ENCODE measurements at places on chromosomes 16 and 17.

DNA sequence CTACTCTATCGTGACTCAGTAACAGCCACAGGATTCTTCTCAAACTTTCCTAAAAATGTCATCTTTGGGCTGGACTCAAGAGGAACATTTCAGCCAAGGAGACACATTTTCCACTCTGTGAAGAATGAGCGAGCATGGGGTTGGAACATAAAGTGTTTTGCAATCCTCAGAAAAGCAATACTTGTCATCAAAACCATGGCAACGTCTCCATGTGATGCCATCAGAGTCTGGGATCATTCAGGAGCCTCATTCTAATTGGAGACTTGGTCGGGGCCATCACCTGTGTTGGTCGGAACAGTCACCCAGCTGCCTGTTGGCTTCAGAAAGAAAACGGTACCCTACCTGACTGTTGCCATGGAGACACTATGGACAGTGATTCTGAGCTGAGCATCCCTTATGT lies 25.5 kb downstream of the MYOCD start:
- DNase-seq: peak; percentile 32

- peak; percentile 74 for DNase-seq
Observed at GRCh38 chr17:63998050-63998720, at the start of gene PRR29. Gene PRR29, plus strand, starts transcription at chr17:63998351. Its CDS starts 14 bp downstream, at chr17:63998365.

DNA sequence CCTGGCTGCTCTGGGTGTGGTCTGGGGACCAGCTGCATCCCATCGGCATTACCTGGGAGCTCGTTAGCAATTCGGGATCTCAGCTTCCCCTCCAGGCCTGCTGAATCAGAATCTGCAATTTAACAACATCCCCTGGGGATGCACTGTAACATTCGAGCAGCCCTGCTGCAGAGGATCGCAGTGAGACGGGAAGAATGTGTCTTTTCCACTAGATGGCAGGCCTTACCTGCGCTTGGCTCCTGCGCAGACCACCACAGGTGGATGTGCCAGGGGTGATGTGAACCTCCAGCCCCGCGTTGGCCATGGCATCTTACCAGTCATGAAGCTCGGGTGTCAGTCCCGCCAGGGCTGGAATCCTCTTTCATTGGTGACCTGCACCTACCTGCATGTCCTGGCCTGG lies 209.9 kb downstream of the PRKCB start:
- no peak for DNase-seq

DNA sequence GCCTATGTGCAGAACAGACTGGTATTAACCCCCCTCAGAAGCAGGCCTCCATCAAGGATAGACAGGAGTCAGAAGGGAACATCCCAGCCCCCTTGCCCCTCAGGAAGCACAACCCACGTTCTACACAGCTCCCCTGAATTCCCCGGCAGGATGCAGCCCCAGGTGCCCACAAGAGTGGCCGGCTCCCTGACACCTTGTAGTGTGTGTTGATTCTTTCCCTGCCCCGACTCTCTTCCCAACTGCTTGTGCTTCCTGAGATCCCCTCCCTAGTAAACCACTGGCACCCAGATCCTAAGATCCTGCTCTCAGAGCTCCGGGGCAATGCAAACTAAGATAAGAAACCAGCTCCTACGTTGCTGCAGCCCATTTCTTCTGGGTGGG lies 34.8 kb upstream of the LITAF start:
- DNase-seq: no peak

DNA sequence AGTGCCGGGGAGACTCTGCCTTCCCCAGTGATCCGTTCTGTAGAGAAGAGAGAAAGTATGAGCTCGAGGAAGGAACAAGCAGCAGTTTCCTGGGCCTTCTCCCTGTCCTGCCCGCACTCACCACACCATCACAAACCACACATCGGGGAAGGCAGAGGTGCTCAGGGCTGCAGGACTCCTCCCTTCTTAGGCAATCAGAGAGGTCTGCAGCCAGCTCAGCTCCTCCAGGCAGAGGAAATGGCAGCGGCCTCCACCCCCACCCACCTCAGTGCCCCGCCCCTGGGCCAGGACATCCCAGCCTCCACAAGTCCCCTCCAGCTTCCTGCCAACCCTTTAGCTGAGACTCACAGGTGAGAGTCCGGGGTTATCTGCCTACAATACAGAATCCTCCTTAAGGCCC lies 2.0 kb downstream of the ZNF319 start:
- peak; percentile 28 for DNase-seq
